ENCODE measurements at places on chromosomes 6 and 20.

DNA sequence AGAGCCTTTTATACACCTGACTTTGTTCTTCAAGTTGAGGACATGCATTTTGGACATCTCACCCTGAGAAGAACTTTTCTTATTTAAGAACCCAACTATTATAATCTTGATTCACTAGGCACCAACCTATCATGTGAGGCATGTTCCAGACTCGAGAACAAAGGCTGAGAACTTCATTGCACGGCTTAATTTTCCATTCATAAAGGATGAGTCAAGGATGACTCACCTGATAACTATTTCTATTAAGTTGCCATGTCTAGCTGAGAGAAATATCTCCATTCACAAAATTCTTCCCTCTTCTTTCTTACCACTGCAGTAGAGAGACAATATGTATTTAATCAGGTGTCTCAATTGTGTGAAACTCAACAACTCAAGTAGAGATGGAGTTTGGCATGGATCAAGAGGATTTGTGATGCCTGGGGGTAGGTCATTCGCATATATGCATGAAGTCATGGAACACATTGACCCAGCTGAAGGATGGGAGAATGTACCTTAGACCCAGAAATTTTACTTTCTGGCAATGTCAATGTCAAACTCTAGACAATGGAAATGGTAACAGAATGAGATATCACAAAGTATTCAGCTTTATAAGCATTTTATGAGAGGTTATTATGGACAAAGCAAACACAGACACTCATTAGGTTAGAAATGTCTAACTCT is 208.7 kb upstream of the PRND start:
- no peak for DNase-seq

DNA sequence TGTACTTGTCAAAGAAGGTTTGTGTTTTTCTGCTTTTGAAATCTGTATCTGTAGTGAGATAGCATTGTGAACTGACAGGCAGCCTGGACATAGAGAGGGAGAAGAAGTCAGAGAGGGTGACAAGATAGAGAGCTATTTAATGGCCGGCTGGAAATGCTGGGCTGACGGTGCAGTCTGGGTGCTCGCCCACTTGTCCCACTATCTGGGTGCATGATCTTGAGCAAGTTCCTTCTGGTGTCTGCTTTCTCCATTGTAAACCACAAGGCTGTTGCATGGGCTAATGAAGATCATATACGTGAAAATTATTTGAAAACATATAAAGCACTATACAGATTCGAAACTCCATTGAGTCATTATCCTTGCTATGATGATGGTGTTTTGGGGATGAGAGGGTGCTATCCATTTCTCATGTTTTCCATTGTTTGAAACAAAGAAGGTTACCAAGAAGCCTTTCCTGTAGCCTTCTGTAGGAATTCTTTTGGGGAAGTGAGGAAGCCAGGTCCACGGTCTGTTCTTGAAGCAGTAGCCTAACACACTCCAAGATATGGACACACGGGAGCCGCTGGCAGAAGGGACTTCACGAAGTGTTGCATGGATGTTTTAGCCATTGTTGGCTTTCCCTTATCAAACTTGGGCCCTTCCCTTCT is 18.4 kb downstream of the CD83 start:
- DNase-seq, result no peak

GRCh38 chr6:100257793-100258395 is 206.8 kb downstream of the SIM1 start:
- DNase-seq, result peak; percentile 60

DNA sequence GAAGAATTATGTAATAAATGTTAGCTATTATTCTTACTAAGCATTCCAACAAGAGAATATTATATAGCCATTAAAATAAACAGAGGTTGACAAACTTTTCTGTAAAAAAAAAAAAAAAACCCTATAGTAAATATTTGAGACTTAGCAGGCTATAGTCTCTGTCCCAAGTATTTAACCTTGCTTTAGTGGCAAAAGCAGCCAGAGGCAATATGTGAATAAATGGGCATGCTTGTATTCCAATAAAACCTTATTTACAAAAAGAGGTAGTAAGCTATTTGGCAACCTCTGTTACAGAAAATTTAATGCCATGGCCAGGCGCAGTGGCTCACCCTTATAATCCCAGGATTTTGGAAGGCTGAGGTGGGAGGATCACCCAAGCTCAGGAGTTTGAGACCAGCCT is 14.6 kb downstream of the CDK5RAP1 start:
- DNase-seq, result no peak

- no peak for DNase-seq
Measured at GRCh38 chr6:66361886-66362285, 654.9 kb upstream of the EYS start.
